ENCODE measurements at places on chromosomes 7 and 10. TPM values are rescaled to one million over a fixed set of nuclear protein-coding genes. Genes with fewer than 3 reads are reported as not detected.

Gene HYAL4
- not detected for total RNA-seq

Gene FKBP6
- not detected for total RNA-seq

Gene TMEM254
- 18.5 TPM for total RNA-seq

Gene WDR86
- 0.38 TPM for total RNA-seq

Gene GPR15LG
- total RNA-seq, result not detected

Gene SPDYE3
- total RNA-seq, result not detected

Gene INHBA
- 0.42 TPM for total RNA-seq

Gene LRRC61
- total RNA-seq, result 0.16 TPM

Gene C10orf88
- total RNA-seq, result 8.7 TPM

Gene CLCN1
- 0.02 TPM for total RNA-seq

Gene OR2A42
- total RNA-seq, result not detected

Gene OR9A2
- total RNA-seq, result not detected

Gene HTR5A
- total RNA-seq, result not detected

Gene INA
- 31.4 TPM for total RNA-seq

Gene LRWD1
- total RNA-seq, result 23.4 TPM

Gene NODAL
- not detected for total RNA-seq

Gene ADAM22
- 0.38 TPM for total RNA-seq

Gene EIF5AL1
- 3.2 TPM for total RNA-seq

Gene WDFY4
- total RNA-seq, result not detected

Gene SPDYE9
- not detected for total RNA-seq

Gene TYSND1
- total RNA-seq, result 20.1 TPM

Gene SMKR1
- total RNA-seq, result 11.8 TPM

Gene C10orf143
- 0.83 TPM for total RNA-seq

Gene NEUROD6
- not detected for total RNA-seq

Gene CCDC146
- total RNA-seq, result 0.70 TPM

Gene DNAH11
- total RNA-seq, result 0.15 TPM

Gene PIP
- 0.18 TPM for total RNA-seq

Gene SPDYE5
- not detected for total RNA-seq

Gene TMEM196
- total RNA-seq, result not detected

Gene AKR1C1
- total RNA-seq, result 610 TPM

Gene ATG9B
- total RNA-seq, result 0.60 TPM
